Fibroblast of skin of left quadriceps (primary cell): ENCODE measurements at places on chromosomes 6 and 20.

DNA sequence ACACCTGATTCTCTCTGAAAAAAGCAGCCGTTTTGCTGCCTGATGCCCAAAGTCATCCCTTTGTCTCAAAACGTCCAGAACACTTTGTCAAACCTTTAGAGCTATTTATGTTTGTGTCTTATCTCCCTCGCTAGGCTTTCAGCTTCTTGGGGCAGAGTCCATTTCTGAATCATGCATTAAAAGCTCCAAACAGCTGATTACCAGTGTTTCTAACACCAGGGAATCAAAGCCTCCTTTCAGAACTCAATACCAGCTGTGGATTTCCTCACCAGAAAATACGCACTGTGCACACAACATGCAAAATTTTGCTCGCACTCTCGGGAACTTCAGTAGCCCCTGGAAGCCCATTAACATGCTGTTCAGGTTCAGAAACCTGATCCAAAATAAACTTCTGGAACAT lies 333.3 kb downstream of the HACE1 start:
- DNase-seq: no peak

- no peak for DNase-seq
Observed at GRCh38 chr20:24698189-24698588, 228.8 kb downstream of the SYNDIG1 start.

- peak; percentile 63 for DNase-seq
Observed at GRCh38 chr6:141988954-141989705, 143.6 kb upstream of the GJE1 start.

- DNase-seq: no peak
Observed at GRCh38 chr6:30814146-30815040, 69.9 kb upstream of the DDR1 start.
